Muscle of arm (tissue), 14 donors: ENCODE measurements at places on chromosomes 2 and 18.

DNA sequence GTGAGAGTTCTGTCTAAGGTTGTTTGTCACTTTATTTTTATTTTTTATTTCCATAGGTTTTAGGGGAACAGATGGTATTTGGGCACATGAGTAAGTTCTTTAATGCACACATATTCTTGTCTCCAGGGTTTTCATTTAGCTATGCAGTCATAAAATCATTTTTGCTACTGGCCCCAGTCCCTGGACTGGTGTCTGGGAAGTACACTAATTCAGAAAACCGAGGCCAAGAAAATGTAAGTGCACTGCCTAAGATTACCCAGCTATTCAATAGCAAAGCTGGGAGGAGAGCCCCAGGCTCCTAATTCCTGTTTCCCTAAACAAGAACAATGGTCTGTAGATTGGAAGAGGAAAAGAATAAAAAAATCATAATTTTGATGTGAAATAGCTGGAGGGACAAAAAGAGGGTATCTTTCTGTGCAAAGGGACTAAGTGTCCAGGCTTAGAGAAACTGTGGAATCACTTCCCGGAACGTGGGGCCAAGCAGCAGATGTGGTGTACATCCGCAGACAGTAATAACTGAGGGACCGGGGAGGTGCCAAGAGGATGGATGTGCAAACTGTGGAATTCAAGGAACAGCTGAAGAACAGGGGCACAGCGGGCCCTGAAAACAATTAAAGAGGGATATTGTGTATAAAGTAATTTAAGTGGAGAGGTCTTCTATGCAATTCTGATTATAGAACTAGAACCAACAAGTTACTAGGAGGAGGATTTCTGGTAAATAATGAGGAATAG, 236.3 kb downstream of the ACKR3 start:
- no peak for DNase-seq

DNA sequence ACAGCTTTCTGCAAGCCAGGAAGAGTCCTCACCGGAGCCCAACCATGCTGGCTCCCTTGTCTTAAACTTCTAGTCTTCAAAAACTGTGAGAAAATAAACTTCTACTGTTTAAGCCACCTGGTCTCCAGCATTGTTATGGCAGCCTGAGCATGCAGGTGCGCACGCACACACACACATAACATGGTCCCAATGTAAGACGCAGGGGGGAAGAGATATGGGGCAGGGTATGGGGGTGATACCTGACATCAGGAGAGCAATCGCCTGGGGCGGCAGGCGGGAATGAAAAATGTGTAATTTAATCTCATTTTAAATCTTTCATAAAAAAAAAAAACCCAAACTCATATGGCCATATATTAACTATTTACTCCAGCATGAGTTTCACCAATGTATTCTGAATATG, 18.0 kb downstream of the HJURP start:
- DNase-seq = no peak

DNA sequence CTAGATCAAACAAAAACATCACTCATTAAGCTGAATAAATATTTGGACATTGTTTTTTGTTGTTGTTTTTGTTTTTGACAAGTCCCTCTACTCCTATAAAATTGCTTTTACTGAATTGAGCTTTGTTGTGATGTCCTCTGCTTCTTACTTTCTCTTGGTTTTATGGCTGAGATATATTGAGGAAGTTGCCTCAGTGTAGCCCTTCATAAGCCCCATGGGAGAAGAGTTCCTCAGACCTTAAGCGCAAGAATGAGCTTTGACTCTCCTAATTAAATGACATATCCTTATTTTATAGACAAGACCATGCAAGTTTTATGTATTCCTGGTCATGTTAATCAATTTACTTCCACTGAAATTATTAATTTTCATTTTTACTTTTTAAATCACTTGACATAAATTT, 54.9 kb downstream of the CERKL start:
- no peak for DNase-seq

GRCh38 chr18:13374468-13375301, 156.1 kb downstream of the LDLRAD4 start:
- no peak for DNase-seq

DNA sequence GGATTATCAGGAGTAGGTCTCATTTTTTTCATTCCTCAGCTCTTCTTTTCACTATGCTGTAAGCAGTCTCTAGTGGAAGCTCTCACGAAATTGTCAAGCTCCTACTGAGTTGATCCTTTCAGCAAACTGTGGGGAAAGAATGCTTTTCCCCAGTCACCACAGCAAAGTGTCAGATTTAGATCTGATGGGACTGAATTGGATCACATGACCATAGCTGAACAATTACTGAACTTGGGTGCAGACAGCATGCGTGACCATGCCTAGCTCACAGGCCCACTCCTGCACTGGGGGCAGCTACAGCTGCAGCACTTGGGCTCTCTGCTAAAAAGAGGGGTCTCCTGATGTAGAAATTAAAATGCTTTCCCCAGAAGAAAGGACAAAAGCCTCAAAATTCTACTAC, 3.1 kb downstream of the ARHGAP15 start:
- DNase-seq = no peak

DNA sequence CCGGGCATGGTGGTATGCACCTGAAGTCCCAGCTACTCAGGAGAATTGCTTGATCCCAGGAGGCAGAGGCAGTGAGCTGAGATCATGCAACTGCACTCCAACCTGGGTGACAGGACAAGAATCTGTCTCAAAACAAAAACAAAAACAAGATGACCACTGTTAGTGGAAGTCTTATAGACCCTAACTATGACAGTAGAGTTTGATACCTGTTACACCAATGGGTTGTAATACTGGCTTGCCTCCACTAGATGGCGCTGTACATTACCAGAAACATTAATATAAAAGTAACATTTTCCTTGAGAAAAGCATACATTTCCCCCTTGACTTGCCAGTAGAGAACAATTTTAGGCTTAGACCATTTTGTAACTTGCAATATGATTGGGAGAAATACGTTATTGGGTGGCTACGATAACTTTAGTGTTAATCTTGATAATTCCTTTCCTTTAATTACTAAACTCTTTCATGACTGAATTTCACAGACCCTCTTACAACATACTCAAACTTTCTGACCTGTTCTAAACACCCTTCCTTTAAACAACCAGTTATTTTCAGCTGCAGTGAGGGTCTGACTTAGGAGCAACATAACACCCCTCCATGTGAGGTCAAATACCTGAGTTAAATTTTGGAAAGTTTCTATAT, 19.5 kb downstream of the SLC25A52 start:
- DNase-seq = peak; percentile 16
